Skeletal muscle tissue (tissue), 5 donors: ENCODE measurements at places on chromosomes 13 and 19. TPM values are rescaled to one million over a fixed set of nuclear protein-coding genes. Genes with fewer than 3 reads are reported as not detected.

EDDM13 gene
- total RNA-seq: not detected

KCNJ14 gene
- 1.0 TPM for total RNA-seq

ZNF98 gene
- total RNA-seq: 1.0 TPM

NLRP5 gene
- total RNA-seq: not detected

UPK1A gene
- total RNA-seq: not detected

BCAM gene
- total RNA-seq: 89.8 TPM

SIGLEC12 gene
- total RNA-seq: not detected

VSTM1 gene
- not detected for total RNA-seq

COL4A1 gene
- total RNA-seq: 774 TPM

MEDAG gene
- total RNA-seq: 11.5 TPM

PRX gene
- 8.4 TPM for total RNA-seq

STXBP2 gene
- total RNA-seq: 2.6 TPM

VASP gene
- total RNA-seq: 32.4 TPM

TTC9B gene
- total RNA-seq: not detected

ZNF850 gene
- total RNA-seq: 3.7 TPM

CYP2S1 gene
- total RNA-seq: 1.6 TPM

ZNF541 gene
- not detected for total RNA-seq
